ENCODE measurements at places on chromosomes 6 and 20.

DNA sequence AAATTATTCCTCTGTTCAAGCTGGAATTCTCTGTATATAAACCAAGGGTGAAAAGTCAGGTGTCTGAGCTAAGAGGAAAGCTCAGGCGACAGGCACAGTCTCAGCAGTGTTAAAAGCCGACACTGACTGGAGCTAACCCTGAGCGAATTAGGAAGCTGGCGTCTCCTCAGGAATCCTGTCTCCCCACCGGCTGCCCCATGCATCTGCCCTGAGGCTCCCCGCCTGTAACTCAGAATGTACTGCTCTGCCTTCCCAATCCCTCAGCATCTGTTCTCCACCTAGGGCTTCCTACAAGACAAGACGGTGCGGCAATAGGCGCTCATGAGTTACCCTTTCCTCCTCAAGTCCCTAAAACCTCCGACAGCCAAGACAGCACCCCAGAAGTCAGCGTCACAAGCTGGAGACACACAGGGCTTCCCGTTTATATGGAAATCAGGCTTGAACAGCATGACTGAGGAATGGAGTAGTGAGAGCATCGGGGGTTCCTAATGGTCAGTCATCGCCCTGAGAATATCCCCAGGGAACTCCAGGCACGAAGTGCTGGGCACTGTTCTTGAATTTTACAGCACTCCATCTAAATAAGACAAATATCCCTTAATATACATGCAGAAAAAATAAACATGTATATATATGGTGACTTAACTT is 33.5 kb downstream of the WDR27 start:
- no peak for DNase-seq

- DNase-seq = no peak
Observed at GRCh38 chr6:73722318-73723060, 26.5 kb downstream of the CD109 start.

DNA sequence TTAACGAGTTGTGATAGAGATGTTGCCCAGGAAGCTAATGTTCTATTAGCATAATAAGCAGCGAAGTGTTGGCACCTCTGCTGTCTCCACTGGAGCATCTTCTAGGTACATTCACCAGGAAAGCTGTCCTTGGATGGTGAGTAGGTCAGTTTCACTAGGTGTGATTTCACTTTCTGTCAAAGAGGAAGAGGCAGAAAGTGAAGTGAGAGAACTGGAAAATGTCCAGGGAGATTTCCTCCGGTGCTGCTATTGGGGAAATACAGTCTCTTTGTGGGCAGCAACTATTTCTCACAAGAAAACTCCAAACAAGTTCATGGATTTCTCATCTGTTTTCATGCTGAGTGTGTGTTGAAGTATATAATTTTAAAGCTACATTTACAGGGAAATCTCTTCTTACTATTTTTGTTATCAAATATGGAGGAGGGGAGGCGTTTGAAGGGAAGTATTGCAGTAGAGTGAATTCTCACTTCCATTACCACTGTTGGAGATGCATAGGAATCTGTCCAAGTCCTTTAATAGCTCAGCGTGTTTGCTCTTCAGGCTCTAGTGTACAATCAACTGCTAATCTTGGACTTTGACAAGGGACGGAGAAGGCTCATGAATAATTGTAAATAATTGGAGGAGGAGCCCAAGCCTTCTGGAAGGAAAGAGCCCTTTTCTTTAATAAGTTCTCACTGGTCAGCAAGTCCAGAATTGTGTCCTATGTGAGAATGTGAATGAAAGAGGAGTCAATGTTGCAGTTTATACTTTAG is 16.1 kb upstream of the TSBP1 start:
- no peak for DNase-seq

DNA sequence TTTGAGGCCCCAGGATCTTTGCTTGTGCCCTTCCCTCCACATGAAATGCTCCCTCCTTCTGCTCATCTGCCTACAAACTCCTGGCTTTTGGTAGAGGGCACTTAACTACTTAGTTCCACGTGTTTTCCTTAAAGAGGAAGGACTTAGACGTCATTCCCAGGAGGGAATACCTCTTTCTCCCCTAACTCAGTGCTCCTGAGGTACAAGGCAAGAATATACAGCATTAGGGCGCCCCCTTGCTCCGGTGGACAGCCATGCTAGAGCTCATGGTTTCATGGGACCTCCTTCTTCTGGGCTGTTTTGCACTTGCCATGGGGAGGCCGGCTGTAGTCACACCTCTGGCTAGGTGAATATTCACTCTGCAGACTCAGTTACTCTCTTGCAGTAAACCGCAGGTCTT is 93.8 kb upstream of the LY86 start:
- no peak for DNase-seq

- no peak for DNase-seq
Observed at GRCh38 chr6:103167345-103168071, 1692.2 kb downstream of the HACE1 start.

- no peak for DNase-seq
Observed at GRCh38 chr6:45724511-45724910, 291.1 kb downstream of the CLIC5 start.

DNA sequence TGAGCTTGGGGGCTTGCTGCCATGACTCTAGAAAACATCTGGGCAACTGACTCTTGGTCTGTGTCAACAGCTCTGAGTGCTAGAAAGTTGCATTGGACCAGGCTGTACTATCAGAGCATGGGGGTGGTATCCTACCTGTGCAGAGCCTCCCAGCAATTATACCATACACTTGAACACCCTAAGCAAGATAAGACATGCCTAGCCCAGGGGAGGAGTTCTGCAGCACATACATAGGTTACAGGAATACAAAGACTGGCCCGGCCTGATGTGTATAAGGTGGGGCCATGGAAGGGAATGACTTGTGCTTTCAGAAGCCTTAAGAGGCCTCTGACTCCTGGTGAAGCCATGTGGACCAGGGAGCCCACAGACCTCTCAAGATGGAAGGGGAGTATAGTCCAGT is 11.4 kb upstream of the MOCS1 start:
- DNase-seq = no peak

DNA sequence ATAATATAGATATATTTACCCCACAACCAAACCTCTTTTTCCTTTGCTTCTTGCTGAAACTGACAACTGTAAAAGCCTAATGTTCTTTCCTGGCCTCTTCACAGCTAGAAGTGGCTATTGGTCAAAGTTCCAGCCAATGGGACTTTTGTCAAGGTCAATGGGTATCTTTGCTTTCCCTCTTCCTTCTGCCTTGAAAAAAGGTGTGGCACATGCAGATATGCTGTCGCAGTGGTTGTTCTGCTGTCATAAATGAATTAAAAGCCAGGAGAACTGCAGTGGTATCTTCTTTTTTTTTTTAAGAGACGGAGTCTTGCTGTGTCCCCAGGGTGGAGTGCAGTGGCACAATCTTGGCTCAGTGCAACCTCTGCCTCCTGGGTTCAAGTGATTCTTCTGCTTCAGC is 29.9 kb downstream of the MAN1A1 start:
- no peak for DNase-seq

DNA sequence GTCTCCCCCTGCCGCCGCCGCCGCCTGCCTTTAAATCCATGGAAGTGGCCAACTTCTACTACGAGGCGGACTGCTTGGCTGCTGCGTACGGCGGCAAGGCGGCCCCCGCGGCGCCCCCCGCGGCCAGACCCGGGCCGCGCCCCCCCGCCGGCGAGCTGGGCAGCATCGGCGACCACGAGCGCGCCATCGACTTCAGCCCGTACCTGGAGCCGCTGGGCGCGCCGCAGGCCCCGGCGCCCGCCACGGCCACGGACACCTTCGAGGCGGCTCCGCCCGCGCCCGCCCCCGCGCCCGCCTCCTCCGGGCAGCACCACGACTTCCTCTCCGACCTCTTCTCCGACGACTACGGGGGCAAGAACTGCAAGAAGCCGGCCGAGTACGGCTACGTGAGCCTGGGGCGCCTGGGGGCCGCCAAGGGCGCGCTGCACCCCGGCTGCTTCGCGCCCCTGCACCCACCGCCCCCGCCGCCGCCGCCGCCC is 474 bp downstream of the CEBPB start:
- no peak for DNase-seq

GRCh38 chr20:24892931-24893330 is 56.1 kb upstream of the CST7 start:
- no peak for DNase-seq

- no peak for DNase-seq
Observed at GRCh38 chr20:57398901-57399535, 7.8 kb downstream of the RBM38 start.

GRCh38 chr20:35527122-35527769 is 2.2 kb downstream of the C20orf173 start:
- no peak for DNase-seq

GRCh38 chr6:148716811-148717210 is 30.0 kb upstream of the UST start:
- DNase-seq = no peak

DNA sequence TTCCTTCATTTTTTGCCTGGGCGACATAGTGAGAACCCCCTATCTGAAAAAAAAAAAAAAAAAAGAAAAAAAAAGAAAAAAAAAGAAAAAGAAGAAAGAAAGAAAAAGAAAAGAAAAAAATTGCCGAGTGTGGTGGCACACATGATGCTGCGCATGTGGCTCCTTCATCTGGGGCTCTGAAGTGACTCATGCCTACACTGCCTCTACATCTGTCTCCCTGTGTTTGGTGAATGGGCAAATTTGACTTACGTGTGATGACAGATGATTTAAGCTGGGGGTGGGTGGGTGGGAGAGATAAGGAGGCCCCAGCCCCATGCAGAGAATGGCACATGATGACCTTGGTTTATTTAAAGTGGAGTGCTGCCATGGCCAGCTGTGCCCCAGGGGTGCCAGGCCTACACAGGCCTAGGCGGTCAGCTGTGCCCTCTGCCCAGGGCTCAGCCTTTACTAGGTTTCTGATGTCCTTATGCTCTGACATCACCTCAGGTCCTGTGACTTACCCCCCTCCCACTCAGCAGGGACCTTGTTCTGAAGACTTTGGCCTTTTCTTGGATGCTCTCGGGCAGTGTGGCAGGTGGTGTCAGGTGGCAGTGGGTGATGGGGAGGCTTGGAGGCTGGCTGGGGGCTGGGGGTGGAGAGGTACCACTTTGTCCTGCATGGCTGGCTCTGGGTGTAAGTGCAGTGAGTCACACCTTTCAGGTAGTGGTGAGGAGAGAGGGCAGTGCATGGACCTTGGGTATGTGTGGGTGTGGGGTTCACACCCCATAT is 41.1 kb downstream of the VEGFA start:
- DNase-seq = no peak

DNA sequence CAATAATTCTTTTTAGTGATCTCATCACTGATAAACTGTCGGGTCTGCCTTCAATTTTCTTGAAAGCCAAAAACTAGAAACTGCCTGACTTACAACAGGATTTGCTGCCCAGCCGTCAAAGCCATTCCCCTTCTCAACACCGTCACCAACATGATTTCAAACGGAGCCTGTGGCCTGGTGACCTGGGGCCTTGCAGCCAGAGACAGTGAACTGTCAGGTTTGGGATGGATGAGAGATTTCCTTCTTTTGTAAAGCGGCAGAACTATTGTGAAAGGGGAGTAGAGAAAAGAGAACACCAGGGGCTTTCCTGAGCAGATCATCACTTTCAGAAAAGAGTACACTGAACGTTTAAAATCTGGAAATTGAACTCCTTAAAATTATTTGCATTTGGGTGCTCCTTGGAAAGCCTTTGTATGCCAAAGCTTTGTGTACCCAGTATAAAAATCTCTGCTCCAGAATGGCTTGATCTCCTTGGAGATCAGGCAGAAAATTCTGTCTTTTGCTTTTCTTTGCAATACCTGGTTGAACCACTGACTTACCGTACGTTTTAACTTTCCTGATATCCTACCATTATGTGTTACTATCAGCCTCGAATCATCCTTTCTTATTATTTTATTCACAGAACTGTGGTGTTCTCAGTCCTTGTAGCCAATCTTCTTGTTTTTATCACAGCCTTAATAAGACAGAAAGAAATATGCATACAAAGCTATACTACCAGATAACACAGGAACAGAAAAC is 125.2 kb downstream of the PACRG start:
- no peak for DNase-seq

- DNase-seq = no peak
Observed at GRCh38 chr20:16423311-16424212, 149.7 kb downstream of the KIF16B start.

DNA sequence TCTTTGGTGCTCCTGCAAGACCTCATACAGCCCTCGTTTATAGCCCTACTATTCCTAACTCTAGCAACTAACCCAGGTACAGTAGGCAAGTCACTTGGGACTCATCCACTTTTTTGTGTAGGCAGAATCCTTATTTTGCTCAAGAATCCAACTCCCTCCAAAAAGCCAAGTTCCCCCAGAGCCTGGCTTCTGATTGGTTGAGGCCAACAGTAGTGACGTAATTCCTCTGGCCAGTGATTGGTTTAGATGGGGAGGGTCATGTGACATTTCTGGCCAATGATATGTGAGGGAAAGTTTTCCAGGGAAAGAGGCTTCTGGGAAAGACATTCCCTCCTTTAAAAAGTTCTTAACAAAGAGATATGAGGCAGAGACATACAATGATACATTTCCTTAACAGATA is 32.1 kb downstream of the KIAA1755 start:
- no peak for DNase-seq

DNA sequence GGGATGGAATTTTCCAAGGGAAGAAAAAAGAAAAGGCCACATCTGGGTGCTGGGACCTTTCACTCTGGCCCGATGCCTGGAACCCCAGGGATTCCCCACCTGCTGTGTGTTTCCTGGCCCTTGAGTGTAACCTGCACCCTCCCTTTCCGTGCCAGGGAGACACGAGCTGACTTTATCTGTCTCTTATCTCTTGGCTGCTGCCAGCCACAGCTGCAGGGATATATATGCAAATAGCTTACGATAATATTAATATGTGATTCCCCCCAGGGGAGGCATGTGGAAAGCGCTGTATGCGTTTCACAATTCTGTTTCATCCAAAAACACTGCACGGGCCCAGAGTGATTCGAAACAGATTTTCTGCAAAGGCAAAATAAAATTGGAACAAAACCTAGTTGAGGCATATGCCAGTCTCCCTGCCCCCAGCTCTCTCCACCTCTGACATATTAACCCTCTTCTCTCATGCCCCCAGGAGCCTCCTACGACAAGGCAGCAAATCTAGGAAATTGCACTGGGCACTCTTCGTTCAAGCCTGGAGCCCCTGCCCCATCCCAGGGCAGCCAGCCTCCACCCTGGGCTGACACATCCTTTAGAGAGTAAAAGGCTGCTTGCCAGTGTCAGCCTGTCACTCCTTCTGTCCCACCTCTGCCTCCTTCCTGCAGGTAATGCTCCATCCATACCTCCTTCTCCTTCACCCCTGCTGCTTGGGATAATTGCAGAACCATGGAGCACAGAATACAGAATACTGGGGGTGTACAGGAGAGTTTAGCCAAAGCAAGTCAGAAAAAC is 1.3 kb downstream of the RIPOR3 start:
- no peak for DNase-seq

DNA sequence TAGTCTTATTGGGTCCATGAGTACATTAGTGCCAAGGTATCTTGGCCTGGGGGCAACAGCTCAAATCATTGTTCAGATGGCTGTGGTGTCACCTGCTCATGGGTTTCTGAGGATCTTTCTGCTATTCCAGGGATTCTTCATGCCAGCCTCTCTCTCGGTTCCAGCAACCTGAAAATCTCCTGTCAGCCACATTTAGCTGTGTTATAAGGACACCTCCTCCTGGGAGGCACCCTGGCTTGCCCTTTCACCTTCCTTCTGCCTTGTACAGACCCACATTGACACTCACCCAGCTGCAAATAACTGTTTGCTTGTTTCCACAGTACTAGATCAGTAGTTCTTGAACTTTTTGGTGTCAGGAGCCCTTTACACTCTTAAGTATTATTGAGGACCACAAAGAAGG is 159.9 kb downstream of the GRM4 start:
- no peak for DNase-seq

- DNase-seq = no peak
Observed at GRCh38 chr6:88612631-88613030, 350.8 kb downstream of the RNGTT start.
